ENCODE measurements at places on chromosomes 6 and 20.

DNA sequence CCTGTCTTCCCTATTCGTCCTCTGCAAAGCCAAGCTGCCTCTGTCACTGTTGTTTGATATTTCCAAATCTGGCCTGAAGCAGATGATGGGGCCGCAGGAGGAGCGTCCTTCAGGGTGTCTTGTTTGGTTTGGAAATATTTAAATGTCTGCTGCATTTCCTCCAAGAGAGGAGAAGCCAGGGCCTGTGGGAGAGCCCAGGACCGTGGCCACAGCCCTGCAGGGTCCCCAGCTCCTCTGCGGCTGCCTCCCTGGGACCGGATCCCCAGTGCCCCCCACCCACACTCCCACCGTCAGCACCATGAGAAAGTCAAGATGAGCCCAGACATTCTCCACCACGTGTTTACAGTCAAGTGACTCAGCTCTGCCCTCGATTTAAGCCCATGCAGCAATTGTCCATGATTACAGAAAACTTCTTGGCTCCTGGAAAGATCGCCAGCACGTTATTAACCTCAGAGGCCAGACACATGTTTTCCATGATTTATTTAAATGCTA, 18.2 kb downstream of the FOXF2 start:
- DNase-seq: no peak

- no peak for DNase-seq
These were observed 44.7 kb upstream of the PCMTD2 start for GRCh38 chr20:64210656-64211369.

DNA sequence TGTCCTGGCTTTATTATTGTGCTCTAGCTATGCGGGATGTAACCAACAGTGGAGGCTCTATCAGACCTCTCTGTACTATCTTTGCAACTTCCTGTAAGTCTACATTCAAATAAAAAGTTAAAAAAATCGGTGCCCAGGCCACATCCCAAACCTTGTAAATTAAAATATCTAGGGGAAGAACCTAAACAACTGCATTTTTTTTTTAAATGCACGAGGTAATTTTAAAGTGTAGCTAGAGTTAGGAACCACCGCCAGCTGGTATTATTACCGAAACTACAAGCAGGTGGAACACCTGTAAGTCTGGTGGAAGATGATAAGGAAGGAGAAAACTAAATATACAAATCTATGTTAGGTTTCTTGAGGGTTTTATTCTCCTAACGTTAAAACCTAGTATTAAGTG, 34.5 kb upstream of the ID4 start:
- DNase-seq: no peak

- DNase-seq: no peak
These were observed 109.3 kb downstream of the WDR27 start for GRCh38 chr6:169592558-169592957.

- DNase-seq: no peak
These were observed 209.1 kb upstream of the BMP2 start for GRCh38 chr20:6558341-6558740.

- DNase-seq: no peak
These were observed 829.4 kb downstream of the QKI start for GRCh38 chr6:164243949-164244348.

DNA sequence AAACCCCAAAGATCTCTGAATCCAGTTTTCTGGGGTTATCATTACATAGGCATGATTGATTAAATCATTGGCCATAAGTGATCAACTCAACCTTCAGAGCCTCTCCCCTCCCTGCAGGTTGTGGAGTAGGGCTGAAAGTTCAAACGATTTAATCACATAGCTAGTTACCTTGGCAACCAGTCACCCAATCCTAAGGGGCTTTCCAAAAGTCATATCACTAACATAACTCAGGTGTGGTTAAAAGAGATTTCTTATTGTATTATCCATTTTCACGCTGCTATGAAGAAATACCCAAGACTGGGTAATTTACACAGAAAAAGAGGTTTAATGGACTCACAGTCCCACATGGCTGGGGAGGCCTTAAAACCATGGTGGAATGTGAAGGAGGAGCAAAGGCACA, 935.1 kb upstream of the SLC35B3 start:
- DNase-seq: no peak

- no peak for DNase-seq
These were observed 11.8 kb downstream of the TMEM14B start for GRCh38 chr6:10759312-10759839.

DNA sequence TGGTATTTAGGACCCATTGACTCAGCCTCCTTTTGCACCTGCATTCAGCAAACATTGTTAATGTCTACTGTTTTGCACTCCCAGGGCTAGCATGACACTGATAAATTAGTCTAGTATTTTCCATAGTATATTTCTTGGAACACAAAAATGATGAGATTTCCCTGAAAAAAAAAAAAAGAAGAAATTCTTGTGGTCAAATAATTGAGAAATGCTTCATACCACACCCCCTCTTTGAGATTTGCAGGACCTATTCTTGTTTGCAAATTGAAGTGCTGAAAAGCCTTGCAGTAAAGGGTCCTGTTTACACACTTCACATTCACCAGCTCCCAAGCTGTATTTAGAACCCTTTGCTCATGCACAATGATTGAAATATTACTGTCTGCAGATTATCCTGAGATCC, 36.3 kb upstream of the CLIC5 start:
- DNase-seq: no peak

GRCh38 chr6:34108176-34108575, 37.7 kb downstream of the GRM4 start:
- DNase-seq: no peak

- DNase-seq: no peak
These were observed 2.3 kb upstream of the MARCKS start for GRCh38 chr6:113854531-113855499.

DNA sequence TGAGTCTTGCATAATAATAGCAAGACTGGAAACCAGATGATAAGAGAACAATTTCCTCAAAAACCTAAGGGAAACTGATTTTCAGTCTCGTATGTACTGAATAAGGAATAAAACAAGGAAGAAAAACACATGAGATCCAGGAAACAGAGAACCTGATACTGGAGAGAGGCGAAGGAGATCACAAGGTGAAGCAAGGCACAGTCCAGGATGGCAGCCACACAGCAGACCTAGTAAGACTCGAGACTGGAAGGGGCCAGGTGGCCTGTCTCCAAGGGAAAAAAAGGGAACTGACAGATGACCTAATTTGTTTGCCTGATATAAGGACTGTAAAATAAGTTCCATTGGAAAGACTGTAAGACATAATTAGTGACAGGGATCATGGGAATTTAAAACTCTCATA, 71.1 kb downstream of the TASP1 start:
- no peak for DNase-seq

DNA sequence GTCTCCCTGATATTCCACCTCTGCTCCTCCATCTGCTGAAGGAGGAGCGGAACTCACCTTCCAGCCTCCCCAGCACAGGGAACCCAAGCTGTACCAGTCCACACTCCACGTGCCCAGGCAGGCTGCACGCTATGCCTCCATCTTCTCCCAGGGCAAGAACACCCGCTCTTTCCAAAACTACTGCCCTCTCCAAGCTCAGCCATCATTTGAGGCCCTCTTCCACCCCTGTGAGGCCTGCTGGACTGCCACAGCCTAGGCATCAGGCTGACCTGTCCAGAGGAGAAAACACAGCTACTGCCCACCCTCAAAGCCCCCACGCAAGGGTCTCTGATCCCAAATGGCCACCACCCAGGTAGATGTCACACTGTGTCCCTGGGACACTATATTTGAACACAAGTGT, 99.9 kb downstream of the PRND start:
- DNase-seq: no peak

DNA sequence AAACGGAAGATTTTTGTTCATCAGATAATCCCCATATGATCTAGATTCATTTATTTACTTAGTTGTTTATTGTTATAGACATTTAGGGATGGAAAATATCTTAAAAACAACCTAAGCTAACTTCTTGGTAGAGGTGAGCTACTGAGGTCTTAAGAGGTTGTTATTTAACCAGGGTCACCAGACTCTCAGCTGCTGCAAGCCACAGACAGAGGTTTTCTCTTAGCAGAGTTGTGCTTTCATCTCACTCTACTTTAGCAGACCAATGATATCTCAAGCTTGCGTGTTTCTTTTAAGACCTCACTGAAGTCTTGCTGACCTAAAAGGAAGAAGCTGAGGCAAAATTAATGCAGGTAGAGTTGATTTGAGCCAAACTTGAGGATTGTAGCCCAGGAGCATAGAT, 43.6 kb downstream of the NCOA7 start:
- DNase-seq: no peak

DNA sequence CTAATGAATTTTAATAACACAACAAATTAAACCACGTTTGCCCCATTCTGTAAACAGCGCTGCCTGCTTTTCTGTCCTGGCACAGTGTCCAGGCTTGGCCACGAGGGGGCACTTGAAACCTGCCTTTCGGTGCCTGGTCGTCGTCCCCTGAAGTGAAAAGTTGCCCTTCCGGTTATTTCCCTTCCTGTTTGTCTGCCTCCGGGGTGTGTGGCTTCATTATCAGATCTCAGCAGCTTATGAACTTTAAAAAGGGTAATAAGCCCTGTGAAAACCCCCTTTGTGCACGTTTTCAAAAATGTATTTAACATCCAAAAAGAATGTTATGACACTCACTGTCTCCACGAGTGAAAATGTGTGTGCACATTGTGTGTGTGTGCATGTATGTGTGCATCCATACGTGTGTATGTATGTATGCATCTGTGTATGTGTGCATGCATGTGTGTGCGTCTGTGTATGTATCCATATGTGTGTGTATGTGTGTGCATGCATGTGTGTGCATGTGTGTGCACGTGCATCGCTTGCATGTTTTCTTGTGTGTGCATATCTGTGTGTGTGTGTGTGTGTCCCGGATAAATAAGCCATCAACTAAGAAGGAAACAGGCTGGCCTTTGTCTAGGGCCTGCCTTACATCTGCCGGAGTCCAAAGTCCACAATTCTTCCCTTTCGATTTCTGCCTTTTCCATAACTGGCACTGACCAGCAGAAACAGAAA, 358.4 kb downstream of the THBS2 start:
- peak; percentile 63 for DNase-seq

DNA sequence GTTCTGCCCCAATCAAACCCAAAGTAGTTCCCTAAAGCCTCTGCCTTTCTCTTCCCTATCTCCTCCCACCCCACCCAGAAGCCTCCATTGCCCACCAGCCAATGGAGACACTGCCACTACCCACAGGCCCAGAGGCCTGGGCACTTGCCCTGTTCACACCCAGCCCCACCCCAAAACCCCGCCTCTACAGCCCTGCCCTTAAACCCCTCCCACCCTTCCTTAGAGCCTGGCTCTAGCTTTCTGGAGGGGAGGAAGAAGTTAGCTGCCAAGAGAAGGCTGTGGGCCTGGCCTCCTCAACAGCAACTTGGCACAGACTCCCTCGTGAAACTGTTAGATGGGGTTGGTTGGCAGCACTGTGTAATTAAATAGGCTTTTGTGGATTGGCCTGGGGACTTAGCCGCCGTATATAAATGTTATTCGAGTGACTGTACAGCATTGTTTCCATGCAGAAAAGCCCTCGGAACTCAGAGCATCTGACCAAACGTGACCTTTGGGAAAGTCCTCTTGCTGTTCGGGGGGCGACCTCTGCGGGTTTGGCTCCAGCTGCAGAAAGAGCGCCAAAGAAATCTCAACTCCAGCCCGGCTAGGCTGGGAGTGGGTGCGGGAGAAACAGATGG, 31.4 kb downstream of the COL11A2 start:
- DNase-seq: no peak

DNA sequence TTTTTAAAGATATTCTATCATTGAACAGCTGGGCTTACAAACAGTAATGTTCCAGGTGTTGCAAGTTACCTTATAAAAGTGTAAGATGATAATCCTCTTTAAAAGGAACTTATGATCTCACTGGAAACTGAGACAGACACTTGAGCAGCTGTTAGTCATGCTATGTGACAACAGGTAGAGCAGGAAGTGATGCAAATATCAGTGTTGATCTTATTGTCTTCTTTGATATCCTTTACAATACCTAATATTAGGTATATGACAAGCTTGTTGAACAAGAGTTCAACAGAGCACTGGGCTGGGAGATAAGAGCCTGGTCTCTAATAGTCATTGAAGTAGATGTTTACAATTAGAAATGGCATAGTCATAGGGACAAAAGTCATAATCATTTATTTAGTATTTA, 150.0 kb downstream of the UBE3D start:
- no peak for DNase-seq

DNA sequence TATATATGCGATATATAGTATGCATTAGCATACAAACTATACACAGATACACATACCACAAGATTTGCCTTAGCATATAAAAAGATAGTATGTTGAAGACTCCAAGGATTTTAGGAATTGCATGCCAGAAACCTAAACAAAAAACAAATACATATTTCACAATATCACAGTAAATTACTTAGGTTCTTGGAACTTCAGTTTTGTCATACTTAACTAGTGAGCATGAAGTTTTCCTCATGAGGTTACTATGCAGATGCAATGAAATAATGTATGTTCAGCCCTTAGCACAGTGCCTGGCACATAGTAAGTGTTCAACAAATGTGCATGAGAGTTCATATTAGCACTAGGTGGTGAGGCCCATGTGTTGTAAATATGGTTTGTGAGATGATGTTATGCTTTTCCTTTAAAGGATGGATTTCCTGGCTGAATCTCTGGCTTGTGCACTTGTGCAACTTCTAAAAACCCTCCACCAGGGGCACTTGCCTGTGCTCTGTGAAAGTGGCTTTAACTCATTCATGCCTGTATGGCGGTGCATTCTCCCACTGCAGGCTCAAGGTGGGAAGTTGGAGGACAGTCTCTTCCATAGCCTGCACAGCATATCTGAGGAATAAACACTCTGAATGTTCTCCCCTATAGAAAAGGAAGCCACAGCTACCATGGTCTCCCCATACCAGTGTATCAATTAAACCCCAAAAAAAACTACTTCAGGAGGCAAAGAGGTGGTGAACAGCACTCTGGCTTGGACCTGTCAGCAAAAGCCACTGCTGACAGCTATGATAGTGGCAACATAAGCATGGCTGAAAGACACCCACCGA, 624.1 kb upstream of the CDH4 start:
- DNase-seq: no peak

DNA sequence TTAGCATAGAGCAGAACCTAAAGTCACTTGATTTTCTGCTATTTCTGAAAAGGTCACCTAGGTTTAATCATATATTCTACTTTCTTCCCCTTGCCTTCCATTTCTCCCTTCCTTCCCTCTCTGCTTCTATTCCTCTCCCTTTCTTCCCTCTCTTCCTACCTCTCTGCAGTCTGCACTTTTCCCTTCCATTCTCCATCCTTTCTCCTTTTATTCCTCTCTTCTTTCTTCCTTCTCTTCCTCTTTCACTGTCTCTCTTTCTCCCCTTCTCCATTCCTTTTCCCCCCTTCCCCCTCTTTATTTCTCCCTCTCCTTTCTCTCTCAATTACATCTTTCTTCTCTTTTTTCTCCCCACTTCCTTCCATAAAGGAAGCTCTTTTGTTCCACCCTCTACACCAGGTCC, 1049.8 kb upstream of the FLRT3 start:
- DNase-seq: no peak
